ENCODE measurements at places on chromosomes 3 and 15.

DNA sequence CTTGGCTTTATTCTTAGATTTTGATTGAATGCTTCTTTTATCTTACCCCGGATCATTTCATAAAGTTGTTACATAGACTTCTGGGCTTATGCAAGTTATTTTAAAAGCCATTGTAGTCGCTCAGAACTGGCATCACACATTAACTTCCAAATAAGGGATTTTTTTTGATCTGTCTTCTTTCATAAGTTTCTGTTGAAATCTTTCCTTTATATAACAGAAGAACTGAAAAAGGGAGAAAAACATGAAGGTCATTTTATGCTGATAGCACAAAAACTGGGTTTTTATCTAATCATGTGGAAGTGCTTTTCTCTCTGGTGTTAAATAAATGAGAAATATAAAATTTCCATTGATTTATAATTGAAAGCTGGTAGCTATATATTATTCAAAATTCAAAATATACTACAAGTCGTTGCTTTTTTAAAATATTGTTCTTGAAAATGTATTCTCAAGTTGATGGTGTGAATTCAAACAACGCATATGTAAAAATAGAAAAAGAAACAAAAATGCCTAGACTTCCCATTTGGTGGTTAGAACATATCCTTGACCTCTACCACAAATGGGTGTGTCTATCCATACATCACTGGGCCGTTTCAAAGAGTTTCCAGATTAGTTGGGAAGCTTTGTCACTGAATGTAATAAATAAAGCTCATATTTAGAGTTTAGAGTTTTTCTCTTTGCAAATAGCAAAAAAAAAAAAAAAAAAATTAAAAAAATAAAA is 258.3 kb upstream of the ZPLD1 start:
- no peak for DNase-seq

GRCh38 chr3:8882171-8882593 is 81.1 kb downstream of the RAD18 start:
- DNase-seq = no peak

DNA sequence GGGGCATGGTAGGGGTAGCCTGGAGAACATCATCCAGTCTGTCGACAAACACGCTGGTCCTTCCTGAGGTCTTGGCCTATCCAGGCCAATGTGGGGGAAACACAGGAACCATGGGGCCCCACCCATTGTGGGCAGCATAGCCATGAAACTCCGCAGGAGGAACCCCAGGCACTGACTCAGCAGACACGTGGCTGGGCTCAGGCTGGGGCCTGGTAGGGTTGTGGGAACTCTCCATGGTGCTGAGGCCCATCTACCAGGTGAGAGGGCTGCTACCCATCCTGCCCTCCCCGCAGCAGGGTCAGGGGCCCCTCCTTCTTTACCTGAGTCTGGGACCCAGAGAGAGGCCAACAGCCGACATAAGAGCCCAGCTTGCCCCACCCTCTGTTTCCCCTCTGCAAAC is 22.6 kb upstream of the CACNA2D2 start:
- peak; percentile 15 for DNase-seq

DNA sequence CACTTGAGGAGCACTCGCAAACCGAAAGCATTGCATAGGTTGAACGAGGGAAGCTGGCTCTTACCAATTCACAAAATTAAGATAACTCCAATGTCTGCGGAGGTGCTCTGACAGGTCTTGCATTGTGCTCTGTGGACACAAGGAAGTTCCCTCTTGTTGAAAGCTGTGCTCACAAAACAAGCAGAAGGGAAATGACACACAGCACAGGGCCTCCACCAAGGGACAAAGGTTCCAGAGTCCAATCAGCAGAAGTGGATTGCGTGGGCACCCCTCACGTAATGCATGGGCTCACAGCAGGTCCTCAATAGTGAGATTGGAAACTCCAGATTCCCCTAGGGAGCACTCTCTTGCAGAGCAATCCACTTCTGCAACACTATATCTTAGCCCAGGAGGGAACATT is 89.9 kb downstream of the ATP10A start:
- DNase-seq = no peak

GRCh38 chr3:66532160-66532587 is 31.4 kb upstream of the LRIG1 start:
- DNase-seq = no peak

- DNase-seq = no peak
These were observed 2.2 kb upstream of the CALML4 start for GRCh38 chr15:68207176-68207935.
